ENCODE measurements at places on chromosomes 4 and X. TPM values are rescaled to one million over a fixed set of nuclear protein-coding genes. Genes with fewer than 3 reads are reported as not detected.

GRCh38 chrX:38987198-38987651, 186.0 kb downstream of the MID1IP1 start:
- no peak for DNase-seq

Gene SLC4A4
- 56.5 TPM for polyA plus RNA-seq

DNA sequence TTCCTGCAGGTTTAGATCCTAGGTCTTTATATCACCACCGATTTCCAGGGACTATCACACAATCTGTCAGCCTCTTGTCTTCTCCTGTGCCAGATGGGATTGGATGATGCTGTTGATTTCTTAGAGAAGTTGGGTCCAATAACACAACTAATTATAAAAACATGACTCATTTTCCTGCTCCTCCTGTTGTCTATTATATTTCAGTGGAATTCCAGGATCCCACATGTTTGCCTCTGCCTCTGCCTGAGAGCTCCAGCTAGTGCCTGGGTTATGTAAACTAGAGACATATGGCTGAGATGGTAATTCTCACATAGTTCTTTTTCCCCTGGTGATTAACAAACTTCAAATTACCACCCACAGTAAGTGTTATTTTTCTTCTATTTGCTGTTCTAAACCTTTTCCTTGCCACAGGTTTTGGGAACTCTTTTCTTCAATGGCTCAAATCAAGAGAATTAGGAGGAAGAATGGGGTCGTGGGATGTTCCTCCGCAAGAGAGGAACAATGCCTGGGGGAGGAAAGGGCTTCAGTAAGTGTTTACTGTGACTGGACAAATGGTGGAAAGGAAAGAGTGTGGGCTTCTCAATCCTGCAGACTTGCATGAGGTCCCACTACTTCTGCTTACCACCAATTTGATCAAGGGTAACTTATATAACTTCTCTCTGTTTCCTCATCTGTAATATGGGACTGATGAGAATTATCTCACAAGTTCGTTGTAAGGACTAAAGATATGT, 3.4 kb upstream of the HOPX start:
- DNase-seq, result no peak

GRCh38 chr4:144645102-144645630, 790 bp upstream of the HHIP start:
- DNase-seq, result peak; percentile 76

GRCh38 chr4:27215220-27215826, 354.7 kb downstream of the STIM2 start:
- DNase-seq, result no peak

Gene IL3RA
- 10.2 TPM for polyA plus RNA-seq

GRCh38 chr4:8850830-8851188, 20.8 kb downstream of the HMX1 start:
- DNase-seq, result no peak
